ENCODE measurements at places on chromosomes 12 and 14.

DNA sequence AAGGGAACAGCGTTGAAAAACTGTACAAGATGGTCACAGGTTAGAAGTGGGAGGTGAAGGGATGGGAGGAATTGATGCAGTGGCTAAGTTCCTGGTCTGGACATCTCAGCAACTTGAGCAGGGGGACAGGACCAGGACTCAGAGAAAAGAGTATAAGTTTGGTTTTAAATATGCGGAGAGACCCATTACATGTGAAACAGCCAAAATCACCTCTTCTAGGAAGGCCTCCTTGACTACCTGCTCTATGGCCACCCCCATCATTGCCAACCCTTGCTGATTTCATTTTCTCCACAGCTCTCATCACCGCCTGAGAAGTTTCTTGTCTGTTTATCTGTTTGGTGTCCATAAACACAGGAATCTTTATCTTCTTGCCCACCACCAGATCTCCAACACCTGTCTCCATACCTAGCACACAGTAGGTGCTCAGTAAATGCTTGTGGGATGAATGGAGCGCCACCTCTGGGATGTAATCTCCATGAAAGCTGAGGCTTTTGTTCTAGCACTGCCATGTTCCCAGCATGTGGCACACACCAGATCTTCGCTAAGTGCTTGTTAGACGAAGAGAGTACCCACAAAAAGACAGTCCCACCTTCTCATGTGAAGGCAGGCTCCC is 11.2 kb upstream of the PHETA1 start:
- DNase-seq = no peak

DNA sequence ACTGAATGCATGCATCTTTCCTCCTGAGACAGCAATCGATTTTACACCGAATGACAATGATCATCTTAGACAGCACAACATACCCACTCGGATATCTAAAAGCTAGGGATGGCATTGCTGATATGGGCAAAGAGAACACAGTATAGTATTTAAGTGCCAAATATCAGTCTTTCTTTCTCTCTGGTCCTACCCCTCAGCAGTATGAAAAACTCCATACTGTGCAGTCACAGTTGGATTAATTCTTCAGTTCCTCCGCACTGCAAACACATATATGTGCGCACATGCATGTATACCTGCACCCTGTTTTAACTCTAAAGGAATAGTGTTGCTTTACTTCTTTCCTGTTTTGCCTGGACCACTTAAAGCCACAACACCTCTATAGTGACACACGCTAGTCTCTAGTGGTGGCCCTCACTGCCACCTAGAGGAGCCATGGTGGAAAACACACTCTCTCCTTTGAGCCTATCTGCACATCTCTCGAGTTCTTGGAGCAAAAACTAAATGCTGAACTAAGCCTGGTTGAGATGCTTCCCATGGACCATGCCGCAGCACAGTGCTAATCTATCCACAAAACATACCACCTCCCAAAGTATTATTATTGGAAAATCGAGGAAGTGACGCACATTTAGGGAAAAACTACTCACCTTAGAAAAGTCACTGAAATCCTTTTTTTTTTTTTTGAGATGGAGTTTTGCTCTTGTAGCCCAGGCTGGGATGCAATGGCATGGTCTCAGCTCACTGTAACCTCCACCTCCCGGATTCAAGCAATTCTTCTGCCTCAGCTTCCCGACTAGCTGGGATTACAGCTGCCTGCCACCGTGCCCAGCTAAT is 11.9 kb downstream of the TMEM52B start:
- peak; percentile 34 for DNase-seq

DNA sequence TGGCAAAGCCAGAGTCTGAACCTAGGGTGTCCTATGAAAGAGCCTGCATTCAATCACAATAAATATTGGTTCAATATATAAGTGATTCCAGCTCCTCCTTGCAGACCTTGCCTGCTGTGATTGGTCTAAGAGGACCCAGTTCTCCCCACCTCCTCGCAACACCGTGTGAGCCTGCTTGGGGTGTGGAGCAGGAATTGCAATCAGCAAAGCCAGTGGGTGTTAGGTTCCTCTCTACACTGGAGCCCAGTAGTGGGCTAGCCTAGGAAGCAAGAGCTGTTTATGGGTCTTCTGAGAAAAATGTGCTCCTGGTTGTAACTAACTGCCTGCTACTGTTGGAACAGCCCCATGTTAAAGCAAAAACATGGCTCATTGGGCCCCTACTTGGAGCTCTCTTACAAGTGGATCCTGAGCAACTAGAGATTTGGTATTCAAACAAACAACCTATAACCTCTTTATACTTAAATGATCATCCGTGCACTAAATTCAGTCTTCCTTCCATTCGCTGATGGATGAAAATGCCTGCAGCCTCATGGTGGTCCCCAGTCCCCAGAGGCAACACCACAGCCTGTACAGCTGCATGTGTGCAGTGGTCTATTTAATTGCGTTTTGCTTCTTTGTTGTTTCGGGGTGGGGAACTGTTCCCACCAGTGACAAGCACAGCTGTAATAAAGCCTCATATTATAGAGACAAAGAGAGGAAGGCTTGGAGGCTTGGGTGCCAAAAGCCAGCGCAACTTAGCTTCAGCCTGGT is 3.7 kb upstream of the SELPLG start:
- no peak for DNase-seq

DNA sequence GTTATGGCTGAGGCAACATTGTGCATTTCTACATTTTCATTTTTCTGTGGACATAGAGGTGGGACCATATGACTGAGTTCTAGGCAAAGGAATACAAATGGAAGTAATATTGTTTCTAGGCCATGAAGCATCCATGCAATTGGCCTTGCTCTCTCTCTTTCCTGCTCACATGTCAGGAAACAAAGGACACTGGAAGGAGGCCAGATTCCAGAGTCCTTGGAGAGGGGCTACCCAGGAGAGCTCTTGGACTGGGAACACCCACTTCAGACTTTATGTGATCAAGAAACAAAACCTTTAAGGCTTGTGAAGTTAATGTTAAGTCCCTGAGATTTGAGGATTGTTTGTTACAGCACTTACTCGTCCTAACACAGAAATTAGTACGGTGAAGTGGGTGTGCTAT is 32.8 kb downstream of the PDZRN4 start:
- no peak for DNase-seq

GRCh38 chr12:103623716-103624115 is 36.6 kb downstream of the STAB2 start:
- DNase-seq = no peak

DNA sequence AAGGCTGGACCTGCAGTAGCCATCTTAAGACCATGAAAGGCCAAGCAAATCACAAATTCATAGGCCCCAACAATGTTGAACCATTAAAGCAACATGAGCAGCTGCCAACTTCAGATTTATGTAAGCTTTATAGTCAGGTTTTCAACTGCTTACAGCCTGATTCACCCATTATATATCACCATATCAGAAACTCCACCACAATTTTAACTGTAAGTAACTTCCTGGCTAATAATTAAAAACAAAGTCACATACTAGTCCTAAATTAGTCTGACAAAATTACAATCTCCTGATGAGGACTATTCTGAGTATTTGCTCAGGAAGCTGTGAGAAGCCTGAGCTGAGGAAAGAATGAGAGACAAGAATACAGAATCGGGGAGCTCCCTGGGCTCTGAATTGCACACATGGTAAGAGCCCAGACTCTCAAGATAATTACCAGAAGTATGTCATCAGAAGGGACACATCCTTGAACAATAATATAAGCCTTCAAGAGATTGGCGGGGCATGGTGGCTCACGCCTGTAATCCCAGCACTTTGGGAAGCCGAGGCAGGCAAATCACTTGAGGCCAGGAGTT is 55.1 kb downstream of the NUMB start:
- no peak for DNase-seq

DNA sequence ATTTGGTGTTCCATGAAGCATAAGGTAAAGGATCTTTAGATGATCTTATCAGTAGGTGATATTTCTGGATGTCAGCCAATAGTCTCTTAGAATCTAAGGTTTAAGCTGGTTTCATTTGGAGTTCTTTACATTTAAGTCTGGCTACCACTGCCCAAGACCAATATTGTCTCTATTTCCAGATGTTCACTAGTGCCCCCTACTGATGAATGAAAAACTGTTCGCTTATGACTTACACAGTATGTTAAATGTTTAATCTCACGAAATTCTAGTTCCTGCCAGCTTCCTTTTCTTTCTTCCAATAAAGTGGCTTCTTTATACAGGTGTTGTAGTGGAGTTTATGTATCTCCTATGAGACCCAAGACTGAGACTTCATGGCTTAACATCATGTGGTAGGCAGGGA is 31.8 kb upstream of the MIS18BP1 start:
- no peak for DNase-seq

DNA sequence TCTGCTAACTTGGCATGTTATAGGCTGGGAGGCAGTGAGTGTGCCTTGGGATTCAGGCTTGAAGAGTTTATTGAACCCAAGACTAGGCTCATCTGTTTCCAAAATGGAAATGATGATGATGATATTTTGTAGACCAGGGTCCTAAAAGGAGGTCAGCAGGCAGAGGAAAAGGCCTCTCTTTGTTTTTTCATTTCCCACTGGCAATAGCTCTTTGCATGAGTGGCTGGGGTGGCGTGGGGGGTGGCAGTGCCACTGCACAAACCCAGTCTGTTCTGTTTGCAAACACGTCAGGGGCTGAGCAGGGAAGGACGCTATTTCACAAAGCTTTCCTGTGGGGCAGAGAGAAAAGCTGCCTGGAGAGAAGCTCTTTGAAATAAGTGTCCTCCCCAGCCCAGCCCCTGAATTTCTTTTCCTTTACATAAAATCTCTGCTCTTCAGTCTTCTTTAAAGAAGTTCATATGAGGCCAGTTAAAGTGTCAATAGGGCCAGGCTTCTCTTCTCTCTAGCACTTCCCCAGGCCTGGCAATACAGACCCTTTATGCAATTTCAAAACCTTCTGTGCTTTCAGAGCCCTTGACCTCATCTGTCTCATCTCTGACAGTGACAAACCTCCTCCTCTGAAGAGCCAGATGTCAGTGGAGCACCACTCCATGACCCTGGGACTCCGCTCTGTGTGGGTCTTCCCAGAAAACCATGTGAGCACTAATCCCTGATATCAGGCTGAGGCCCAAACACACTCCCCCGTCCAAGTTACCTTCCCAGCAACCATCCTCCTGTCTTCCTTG is 72.8 kb downstream of the ZNF664 start:
- DNase-seq = no peak

GRCh38 chr14:35883677-35884293 is 57.6 kb downstream of the BRMS1L start:
- DNase-seq = no peak

DNA sequence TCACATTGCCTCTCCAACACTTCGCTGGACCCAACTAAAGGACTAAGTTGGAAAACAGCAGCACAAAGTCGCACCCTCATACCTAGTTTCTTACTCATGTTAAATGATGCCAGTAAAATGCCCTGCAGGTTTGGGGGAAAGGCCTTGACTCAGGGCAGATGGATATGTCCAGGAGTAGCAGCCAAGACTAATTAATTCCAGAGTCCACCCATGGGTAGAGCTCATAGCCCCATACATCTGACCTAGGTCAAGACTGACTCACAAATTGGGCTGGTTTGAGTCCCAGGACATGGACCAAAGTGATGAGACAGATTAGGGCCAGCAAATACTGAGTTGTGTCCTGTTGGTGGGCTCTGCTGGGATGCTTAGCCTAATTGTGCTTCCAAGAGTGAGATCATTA is 224.0 kb upstream of the BTG1 start:
- no peak for DNase-seq

GRCh38 chr12:6868211-6869048 is 1.1 kb downstream of the TPI1 start:
- DNase-seq = no peak

DNA sequence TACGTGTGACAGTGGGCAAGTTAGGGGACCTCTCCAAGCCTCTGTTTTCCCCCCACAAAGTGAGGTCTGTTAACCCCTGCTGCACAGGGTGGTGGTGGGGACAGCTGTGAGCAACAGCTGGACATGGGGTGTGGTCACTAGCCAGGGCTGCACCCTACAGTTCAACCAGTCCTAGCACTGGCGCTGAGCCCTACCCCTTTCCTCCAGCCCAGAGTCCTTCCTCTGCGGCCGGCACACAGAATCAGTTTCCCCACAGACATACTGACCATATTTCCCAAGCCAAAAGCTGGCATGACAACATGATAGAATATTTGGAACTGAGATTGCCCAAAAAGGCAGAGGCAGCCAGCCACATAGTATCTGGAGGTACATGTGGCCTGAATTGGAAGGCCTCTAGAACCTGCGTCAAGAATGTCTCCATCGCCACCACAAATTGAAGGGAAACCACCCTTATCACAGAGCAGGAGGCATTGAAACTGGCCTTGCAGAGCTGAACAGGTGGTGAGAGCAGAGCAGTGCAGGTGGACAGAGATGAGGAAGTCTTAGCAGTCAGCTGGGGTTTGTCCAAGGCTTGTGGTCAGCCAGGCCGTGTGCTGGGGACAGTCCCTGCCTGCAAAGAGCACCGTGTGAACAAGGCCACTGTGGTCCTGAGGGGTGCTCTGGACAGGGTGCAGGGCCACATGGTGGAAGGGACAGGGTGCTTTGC is 21.2 kb downstream of the DEGS2 start:
- no peak for DNase-seq

DNA sequence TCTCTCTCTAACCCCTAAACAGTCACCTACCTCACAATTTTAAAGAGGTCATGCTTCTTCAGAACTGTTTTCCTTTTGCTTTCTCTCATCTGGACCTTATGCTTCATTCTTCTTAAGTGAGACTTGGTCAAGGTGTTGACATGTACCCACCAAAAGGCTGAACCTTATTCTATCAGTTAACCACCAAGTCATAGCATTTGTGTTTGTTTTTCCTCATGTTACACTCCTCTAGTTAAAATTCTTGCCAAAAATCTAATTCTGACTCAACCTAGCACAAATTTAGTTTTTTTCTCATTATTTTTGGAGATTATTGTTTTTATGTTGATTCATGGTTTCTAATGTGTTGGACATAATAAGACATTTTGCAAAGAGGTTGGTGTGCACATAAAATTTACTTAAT is 578.6 kb downstream of the SLC16A7 start:
- no peak for DNase-seq

DNA sequence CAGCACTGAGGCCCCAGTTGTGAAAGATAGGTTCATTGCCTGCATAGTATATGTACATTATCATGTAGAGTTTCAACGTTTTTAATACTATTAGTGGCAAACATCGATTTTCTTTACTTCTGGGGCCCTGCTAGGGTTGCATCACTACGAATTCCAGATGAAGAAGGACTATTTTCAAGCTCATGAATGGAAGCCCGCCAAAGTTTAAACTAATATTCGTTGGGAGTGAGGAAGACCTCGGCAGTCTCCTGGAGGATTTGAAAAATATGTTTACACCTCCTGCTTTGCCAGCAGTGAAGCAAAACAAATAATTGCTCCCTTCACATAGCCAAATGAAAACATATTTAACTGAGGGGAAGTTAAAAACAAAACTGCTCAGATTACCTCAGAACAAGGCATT is 672.9 kb upstream of the NOVA1 start:
- DNase-seq = no peak

DNA sequence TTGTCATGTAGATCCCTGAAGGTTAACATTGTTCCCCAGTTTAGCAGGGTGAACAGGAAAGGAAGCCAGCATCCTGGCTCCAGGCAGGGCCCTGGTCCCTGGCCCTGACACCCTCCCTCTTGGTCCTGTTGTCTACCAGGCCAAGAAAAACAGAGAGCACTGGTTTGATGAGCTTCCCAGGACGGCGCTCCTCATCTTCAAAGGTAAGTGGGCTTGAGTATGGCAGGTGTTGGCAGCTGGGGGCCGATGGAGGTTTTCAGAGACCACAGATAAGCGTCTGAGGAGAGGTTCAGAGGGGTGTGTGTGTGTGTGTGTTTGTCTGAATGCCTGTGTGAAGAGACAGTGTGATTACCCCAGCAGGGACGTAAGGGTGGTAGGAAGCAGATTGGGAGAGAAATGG is 56.3 kb downstream of the SLC8B1 start:
- DNase-seq = no peak

GRCh38 chr12:107304588-107305532 is 211.5 kb upstream of the CRY1 start:
- DNase-seq = no peak

- DNase-seq = no peak
These were observed 113.8 kb downstream of the OTOGL start for GRCh38 chr12:80212938-80213645.

All from CD8-positive, alpha-beta memory T cell (primary cell).